ENCODE measurements at places on chromosomes 6 and 20.

GRCh38 chr6:144008120-144008811 is at the start of gene PLAGL1:
TSS of gene PLAGL1 (minus strand) at chr6:144008259. CDS start at chr6:143948136, 60,123 bp downstream.
- DNase-seq: peak; percentile 44

DNA sequence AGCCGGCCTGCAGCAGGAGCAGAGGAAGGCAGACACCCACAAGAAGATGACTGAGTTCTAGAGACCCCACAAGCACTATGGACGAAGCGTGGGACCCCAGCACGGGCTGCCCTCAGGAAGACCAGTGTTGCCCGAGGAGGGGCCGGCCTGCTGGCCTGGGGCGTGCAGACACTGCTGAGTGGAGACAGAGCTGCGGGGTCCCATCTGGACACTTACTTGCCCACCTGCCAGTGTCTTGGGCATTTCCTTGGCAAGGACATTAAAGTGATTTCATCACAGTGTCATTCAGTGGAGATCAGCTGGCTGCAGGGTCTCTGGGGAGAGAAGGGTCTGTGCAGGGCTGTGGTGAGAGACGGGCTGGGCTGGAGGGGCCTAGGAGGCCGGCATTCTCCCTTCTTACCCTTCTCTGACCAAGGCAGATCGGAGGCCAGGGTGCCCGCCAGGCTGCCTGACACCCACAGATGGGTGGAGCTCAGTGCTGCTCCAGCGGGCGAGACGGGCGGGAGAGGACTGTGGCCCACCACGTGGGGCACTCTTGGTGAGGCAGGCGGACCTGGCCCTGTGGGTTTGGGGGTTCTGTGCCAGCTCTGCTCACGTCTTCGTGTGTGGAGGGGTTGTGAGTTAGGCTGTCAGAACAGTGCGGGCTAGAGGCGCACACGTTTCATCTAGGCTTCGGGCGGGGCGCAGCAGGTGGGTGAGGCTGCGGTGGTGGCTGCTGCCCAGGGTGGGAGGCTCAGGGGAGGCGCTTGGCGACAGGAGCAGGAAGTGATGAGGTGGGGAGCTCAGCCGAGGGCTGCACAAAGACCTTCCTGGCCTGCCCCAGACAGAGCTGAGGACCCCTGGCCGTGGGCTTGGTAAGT is at the start of gene LIME1:
LIME1 (plus strand) TSS at position 806 of the 860 bp plus-strand sequence. CDS start 886 bp downstream, outside the sequence.
- DNase-seq: no peak

GRCh38 chr6:130385064-130385695 is 19.4 kb downstream of the TMEM200A start:
- no peak for DNase-seq

DNA sequence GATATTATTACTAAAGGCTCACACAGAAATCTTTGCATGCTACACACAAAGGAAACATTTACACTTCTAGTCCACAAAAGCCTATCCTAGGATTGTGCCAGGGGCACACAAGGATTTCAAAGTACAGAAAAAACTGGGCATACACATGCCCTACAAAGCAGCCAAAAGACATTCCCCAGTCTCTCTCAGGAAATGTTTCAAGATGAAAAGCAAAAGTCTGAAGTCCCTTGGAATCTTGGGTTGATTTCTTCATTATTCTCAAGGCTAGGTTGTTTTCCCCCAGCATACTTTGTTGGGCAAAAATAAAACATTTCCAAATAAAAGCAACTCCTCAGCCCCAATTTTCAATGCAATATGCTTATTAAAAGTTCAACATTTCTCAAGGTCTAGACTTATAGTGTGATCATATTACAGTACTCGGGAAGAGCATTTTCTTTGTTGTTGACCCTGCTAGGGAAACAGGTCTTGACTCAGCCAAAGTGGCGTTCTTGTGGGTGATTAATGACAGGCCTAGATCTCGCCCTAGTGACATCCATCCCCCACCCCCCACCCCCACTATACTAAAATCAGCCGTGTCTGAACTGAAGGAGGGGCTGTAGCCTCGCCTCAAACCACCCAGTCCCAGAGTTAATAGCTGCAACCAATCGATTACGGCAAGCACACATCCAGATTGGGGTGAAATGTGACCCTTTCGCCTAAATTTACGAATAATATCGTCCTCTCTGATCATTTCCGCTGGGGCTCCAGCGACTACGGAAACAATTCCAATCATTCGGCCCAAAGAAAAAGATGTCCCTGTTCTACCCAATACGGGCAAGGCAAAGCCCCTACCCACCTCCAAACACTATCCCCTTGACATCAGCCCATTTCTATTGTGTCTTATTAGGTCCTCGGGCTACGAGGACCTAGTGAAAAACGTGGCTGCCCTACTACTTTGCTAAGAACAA is 1.4 kb downstream of the AKIRIN2 start:
- peak; percentile 81 for DNase-seq

GRCh38 chr20:23151008-23151703 is 65.0 kb upstream of the CD93 start:
- DNase-seq: no peak

- DNase-seq: no peak
These were observed 27.7 kb upstream of the EDN1 start for GRCh38 chr6:12262236-12263061.

GRCh38 chr6:26019261-26019830 is 56.7 kb downstream of the TRIM38 start:
- no peak for DNase-seq

DNA sequence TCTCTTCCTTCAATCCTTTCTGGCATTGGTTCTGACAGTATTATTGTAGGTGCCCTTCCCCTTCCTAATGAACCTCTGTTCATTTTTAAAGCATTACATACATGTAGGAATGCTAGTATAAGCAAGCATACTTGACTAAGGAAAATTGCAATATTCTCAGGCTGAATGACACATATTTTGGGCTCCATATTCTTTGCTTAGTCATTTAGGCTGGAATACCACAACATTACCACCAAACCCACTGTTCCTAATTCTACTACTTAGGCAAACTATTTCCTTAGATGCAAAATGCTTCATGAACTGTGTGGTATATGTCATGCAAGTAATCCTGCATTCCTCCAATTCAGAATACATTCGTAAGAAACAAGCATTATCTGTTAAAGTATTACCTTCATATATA is 113.9 kb downstream of the PRDM1 start:
- DNase-seq: peak; percentile 74

DNA sequence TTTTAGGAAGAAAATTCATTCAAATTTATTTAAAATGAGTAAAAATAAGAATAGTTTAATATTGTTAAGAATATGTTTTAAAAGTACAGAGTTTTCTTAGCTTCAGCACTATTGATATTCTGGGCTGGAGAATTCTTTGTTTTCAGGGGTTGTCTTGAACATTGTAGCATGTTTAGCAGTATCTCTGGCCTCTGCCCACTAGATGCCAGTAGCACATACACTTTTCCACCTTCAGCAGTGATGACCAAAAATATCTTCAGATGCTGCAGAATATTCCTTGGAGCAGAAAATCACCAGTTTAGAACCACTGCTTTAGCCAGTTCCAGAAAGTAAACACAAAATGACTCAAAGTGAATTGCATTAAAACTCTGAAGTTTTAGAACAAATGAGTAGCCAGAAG is 19.4 kb upstream of the SDHAF4 start:
- no peak for DNase-seq

DNA sequence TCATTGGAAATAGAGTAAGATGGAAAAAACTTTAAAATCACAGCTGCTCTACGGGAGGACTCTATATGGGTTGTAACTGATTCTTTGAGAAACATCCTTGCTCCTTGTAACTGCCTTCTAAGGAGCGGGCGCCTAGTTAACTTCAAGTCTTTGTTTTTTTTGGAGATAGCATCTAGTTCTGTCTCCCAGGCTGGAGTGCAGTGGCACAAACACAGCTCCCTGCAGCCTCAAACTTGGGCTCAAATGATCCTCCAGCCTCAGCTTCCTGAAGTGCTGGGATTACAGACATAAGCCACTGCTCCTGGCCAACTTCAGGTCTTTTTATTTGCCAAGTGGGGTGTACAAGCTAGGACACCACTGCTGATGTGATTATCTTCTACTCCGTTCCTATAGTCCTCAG is 506.4 kb upstream of the SOX4 start:
- DNase-seq: no peak

Measured in RCC 7860 (cell line).